GM13977 (cell line): ENCODE measurements at places on chromosomes 1 and 21.

GRCh38 chr1:175904808-175905207, 161.4 kb upstream of the TNR start:
- no peak for DNase-seq

GRCh38 chr1:13764588-13765332, 64.8 kb downstream of the PRDM2 start:
- DNase-seq = no peak

DNA sequence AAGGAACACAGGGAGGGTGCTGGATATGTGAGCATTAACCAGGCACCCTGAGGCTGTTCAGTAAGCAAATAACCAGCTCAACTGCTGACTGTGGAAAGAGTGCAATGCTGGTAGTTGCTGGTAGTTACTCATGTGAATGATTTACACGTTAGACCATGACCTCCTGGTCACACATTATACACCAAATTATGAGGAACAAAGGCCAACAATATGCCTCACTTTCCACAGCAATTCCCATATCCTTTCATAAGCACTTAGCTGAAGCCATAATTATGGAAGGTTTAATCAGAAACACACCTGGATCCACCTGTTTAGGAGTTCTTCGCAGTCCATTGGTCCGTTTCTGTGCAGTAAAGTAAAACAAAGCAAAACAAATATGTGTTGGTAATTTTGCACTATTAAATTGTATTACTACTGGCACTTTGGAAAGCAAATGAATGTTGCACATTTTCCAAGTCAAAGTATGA, 281.8 kb downstream of the VAV3 start:
- no peak for DNase-seq

GRCh38 chr1:35264035-35264434, 4.5 kb upstream of the ZMYM4 start:
- no peak for DNase-seq

DNA sequence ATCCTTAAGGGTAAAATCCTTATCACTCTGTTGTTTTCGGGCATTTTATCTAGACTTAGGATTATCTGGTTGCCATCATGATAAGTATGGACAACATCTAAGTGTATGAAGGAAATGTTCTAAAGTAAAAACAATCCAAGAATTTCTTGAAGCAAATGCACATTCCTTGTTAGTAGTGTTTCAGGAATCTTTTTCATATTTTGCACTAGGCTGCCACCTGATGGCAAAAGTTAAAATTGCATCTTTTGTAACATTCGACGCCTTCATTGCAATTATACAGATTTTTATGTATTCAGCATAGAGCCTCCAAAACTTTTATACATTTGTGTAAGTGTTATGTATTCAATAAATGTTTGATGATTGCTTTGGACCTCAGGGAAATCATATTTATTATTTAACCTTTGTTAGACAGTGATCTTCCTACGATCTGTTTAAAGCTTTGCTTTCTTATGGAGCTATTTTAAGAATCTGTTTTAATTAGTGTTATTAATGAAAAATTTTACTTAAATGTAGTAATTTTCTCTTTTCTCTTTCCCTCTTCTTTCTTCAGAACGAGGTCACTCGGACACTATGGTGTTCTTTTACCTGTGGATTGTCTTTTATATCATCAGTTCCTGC, 49.4 kb upstream of the KIAA1614 start:
- no peak for DNase-seq

- DNase-seq = no peak
Measured at GRCh38 chr1:5623399-5623798, 368.8 kb downstream of the NPHP4 start.

- DNase-seq = peak; percentile 34
Measured at GRCh38 chr21:37463083-37463801, 96.7 kb downstream of the DYRK1A start.

- DNase-seq = peak; percentile 18
Measured at GRCh38 chr1:192530254-192530653, 45.3 kb upstream of the RGS1 start.

DNA sequence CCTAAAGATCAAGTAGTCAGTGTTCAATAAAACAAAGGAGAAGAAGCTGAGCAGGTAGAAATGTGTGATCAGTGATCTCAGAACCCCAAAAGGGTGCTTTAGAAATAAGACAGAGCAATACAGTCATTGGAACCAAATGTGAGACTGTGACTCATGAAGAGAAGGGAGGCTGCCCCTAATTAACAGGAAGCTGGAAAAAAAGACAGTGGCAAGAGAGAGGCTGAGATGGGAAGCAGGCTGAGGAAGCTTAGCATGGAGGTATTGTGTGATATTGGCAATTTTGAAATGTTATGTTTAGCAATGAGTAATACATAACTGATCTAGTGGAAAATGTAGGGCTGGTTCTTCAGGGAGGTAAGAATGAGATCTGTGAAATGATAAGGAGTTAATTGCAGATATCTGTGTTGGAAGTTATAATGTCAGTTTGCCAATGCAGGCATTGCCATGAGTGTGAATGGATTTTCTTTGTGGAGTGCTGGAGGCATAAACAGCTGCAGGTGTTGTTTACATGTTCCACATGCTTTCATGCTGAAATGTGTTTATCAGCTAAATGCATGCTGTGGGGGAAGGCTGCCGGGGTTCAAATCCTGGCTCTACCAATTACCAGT, 90.6 kb upstream of the CACNA1E start:
- no peak for DNase-seq

GRCh38 chr1:119748040-119748439, 20.7 kb downstream of the HMGCS2 start:
- no peak for DNase-seq

DNA sequence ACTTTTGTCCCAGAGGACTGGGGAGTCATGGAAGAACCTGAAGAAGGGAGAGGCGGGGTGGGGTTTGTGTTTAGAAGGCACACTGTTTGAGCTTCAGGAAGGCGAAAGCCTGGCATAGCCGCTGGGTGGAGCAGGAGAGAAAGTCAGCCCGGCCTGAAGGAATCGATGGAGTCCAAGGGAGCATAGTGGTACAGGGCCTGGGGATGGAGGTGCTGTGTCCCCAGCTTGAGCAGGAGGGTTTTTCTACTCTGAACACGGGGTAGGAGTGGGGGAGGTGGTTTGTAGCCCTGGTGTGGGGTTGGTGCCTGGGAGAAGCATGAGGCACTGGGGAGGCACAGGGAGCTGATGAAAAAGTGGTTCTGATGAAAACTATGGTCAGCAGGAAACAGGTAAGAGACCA, 4.7 kb upstream of the CCDC24 start:
- DNase-seq = no peak

GRCh38 chr1:232704694-232705680, 75.1 kb upstream of the SIPA1L2 start:
- DNase-seq = no peak

DNA sequence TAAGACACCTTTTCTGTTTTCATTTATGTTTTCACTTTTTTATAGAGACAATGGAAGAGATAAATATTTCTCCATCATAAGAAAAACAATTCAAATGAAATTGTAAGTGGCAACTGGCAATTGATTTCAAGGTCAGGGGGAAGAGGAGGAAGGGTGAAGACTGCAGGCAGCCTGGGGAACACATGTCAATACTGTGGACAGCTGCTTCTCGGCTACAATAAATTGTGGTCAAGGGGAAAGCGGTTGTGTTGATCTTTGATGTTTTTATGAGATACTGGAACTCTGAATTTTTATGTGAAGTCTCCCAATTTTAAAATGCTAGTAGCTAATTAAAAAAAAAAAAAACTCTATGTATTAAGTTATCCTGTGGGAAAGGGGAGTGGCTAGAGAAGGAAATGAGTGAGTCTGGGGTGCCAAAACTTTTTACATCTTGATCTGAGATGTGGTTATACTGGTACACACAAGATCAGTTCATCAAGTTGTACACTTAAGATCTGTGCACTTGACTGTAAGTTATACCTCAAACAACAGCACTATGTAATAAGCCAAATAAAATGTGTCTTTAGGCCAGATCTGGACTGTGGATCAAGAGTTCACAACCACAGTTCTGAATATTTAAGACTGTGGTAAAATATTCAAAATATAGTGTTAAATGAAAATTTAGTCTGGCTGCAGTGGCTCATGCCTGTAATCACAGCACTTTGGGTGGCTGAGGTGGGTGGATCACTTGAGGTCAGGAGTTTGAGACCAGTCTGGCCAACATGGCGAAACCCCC, 18.0 kb downstream of the SSX2IP start:
- no peak for DNase-seq

DNA sequence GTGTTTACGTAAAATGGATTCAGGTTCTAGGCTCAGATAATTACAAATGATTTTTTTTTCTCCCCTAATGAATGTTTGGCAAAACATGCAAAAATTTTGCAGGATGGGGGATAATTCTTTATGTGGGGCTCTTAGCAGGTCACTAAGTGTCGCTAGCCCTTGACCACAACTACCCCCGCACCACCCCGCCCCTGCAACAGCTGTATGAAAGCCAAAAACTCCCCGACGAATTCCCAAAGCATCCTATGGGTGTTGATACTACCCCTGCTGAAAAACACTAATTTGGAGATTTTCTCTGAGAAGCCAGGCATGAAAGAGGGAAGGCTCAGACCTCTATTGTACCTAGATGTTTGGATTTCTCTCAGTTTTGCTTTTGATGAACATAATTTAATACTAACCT, 243.0 kb downstream of the TRABD2B start:
- no peak for DNase-seq

- no peak for DNase-seq
Measured at GRCh38 chr1:111214074-111214801, 13.3 kb upstream of the CHI3L2 start.

GRCh38 chr1:78348496-78349284, 142.1 kb upstream of the PTGFR start:
- DNase-seq = no peak
